Hepatocyte (in vitro differentiated cells): ENCODE measurements at places on chromosomes 4 and X. TPM values are rescaled to one million over a fixed set of nuclear protein-coding genes. Genes with fewer than 3 reads are reported as not detected.
A peak's percentile ranks its signal among the peaks of the same experiment; 100 is the strongest.

The CD38 gene
- 0.13 and 0.84 TPM in 2 replicates for total RNA-seq

DNA sequence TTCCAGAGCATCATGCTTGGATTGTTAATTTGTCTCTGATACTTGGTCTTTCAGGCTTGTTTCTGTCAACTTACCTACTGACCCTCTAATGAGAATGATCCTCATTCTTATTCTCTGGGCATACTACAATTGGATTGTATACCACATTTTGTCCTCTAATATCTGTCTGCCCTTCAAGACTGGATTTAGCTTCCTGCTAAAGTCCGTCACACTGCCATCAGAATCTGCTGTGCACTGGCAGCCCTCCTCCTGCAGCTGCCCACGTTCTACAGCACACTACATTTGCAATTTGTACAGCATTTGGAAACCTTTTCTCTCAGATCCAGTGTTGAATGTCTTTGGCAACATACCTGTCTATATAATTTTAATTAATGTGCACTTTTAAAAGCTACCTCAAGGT lies 183.1 kb downstream of the ZNF330 start:
- no peaks in the 10 kb centered on the region for H3K36me3 ChIP-seq
- H3K27ac ChIP-seq, result no peak overlapping the region
- DNase-seq, result no peak
- H3K4me3 ChIP-seq, result no peak overlapping the region
- H3K27me3 ChIP-seq, result no peaks in the 10 kb centered on the region

- H3K4me3 ChIP-seq, result peak overlapping the region; percentile 61
- no peaks in the 10 kb centered on the region for H3K36me3 ChIP-seq
- peak overlapping the region; percentile 97 for H3K27ac ChIP-seq
- peak; percentile 11 for DNase-seq
- H3K27me3 ChIP-seq, result no peaks in the 10 kb centered on the region
Observed at GRCh38 chrX:44871114-44871645, 1.8 kb upstream of the KDM6A start.

The ZNF674 gene
- 3.3 and 4.8 TPM in 2 replicates for total RNA-seq
